ENCODE measurements at places on chromosomes 6 and 20.
A peak's percentile ranks its signal among the peaks of the same experiment; 100 is the strongest.

DNA sequence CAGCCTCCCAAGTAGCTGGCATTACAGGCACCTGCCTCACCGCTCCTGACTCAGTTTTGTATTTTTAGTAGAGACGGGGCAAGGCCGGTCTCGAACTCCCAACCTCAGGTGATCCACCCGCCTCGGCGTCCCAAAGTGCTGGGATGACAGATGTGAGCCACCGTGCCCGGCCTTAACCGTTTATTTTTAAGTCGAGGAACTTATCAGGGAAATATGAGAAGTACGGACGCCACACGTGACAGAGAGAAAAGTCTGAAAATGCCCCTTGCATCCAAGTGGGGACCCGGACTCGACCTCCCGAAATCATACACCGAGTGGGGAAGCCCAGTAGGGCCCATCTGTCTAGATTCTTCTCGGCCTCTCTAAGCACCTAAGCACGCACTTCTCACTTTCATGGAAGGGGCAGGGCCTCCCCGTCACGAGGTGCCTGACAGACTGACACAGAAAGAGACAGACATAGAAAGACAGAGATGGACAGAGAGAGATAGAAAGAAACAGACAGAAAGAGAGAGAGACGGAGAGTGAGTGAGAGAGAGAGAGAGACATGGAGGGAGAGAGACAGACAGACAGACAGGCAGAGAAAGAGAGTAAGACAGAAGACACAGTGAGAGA lies 756.5 kb upstream of the DEFB115 start:
- no peak for DNase-seq

DNA sequence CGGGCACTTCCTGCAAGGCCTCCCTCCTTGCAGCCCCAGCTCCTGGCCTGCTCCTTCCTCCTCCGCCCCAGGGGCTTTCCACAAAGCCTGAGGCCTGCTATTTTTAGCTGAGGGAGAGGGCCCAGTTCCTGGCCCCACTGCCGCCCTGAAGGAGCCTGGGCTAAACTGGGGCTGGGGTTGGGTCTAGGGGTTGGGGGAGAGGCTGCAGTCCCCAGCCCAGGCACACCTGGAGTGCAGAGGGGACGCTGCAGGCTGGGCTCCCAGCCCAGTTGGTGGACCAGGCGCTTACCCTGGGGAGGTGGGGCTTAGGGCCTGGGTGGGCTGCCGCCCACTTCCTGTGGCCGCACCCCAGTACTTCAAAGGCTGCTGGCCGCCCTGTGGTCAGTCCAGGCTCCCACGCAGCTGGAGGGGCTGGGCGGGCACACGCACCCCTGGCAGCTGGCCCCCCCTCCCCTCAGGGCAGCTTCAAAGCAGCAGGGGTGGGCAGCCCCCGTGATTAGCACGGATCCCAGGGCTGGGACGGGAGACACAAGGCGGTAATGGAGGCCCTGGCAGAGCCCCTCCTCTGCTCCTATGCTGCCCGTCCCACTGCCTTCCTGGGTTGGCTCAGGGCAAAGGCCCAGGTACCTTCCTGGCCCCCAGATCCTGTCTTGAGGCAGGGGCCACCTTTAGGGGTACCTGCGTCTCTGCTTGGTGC lies 7.1 kb upstream of the ABHD16B start:
- DNase-seq = peak; percentile 43

GRCh38 chr6:63644668-63645326 lies 9.2 kb downstream of the PHF3 start:
- no peak for DNase-seq

DNA sequence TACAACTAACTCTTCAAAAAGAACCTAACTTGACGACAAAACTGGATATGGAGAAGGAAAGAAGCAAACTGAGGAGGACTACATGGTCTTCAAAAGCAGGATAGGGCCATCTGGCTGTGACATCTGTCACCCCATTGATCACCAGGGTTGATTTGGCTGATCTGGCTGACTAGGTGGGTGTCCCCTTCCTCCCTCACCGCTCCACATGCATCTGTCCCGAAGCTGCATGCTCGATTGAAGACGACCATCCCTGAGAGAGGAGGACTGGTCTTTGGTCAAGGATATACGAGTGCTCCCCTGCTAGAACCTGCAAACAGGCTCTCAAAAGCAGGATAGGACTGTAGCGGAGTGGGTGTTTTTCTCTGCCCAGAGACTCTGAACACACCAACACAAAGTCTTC lies 21.7 kb downstream of the CPNE1 start:
- no peak for DNase-seq

DNA sequence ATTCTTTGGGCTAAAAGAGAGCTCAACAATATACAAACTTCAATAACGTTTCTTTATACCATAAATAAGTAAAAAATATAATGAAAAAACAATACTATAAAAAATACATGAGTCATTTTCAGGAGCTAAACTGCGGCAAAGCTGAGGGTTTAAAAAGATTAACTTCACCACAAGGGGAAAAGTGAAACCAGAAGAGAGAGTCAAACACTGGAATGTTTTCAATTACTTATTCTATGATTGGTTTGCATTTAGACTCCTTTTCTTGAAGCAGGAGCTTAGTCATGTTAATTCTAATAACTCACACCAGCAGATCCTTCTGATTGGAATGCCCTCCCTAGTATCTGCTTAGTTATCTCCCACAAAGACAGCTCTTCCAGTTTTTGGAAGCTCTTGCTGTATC lies 627.3 kb downstream of the UTRN start:
- no peak for DNase-seq

DNA sequence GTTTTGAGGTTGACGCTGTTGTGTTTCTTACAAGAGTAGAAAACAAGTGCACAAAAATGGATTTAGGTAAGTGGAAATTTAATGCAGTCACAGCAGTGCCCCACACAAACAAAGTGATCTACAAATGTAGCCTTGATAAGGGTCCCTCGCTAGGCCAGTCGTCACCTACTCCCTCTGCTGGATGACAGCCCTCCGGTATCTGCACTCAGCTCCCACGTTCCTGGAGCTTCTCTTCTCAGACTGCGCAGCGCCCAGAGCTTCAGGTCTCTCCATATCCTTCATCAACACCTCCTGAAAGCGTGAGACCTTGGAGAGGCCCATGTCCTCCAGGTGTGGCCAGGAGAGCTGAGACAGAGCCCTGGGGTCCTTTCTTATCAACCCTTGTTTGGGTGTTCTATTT lies 58.3 kb upstream of the MAP3K4 start:
- no peak for DNase-seq

Measured in HuH-7.5 (cell line).